ENCODE measurements at places on chromosomes 7 and 10.

DNA sequence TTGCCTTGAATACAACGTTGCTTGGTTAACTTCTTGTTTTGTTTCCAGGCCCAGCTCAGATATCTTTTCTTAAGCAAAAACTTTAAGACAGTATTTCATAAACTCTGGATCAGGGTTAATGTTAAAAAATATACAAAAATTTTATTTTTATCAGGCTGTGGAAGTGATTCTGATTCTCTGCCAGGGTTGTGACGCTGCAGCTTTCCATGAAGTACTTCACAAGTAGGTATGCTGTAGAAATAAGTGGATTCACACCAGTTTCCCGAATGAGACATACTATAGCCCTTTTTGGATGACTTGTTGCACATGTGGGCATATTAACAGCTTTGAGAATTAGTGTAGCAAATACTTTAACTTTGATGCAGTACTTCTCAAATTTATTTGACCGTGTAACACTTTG lies 70.1 kb downstream of the CDK14 start:
- DNase-seq, result no peak

DNA sequence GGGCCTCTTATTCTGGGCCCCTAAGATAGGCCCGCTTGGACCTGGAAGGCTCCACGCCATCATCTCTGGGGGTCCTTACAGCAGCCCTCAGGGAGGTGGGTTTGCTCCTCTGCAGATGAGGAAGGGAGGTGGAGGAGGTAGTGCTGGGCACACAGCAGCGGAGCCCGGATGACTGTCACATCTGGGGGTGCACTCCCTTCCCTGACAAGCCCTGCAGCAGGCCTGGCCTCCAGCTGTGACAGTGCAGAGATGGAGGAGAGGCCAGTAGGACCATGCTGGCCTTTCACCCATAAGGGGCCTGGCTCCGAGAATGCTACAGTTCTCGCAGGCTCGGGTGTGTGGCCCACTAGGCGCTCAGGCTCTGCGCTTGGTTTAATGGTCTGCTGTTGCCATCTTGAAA lies 9.2 kb downstream of the GDF2 start:
- no peak for DNase-seq

GRCh38 chr7:142587578-142588191 lies 161.6 kb upstream of the PRSS1 start:
- peak; percentile 16 for DNase-seq

- no peak for DNase-seq
Measured at GRCh38 chr10:114026189-114027040, 17.3 kb upstream of the ADRB1 start.

DNA sequence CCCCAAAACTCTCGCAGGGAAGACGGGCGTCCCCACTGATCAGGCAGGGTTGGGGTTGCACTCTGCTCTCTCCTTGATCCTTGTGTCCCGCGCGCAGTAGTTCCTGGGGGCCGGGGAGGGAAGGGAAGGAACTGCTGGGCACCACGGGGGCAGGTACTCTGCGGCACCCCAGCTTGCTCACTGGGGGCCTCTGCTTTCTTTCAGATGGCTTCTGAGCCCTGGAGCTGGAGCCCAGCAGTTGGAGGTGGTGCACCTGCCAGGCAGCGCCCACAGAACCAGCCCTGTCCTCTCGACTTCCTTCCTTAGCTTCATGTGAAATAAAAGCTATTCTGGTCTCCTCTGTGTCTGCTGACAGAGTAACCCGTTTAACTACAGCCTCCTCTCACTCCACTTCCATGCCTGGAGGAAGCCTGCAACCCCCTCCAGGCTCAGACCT lies 12.2 kb downstream of the PLAC9 start:
- no peak for DNase-seq

GRCh38 chr7:24448038-24448437 lies 125.2 kb upstream of the PALS2 start:
- no peak for DNase-seq

All from hematopoietic multipotent progenitor cell treated with erythropoietin and hydrocortisone succinate and interleukin-3 and kit ligand, for 15 days (in vitro differentiated cells).